Right ventricle myocardium superior (tissue), 1 donor: ENCODE measurements at places on chromosomes 1 and 21.

DNA sequence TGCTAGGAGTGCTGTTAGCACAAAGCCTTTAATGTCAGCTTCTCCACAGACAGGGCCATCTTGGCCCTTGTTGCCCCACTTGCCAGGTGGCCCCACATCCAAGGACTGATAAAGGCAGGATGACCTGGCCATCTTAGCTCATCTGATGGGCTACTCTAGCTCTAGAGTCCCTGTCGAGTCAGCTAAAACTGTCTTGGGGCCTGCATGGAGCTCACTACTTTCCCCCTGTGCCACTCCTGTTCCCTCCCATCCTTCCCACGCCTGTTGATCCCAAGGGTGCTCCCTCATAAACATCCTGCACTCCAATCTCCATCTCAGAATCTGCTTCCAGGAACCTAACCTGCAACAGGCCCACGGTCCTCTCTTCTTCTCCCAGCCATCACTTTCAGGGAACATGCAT is 652 bp upstream of the GPX7 start:
- DNase-seq = no peak

GRCh38 chr21:42786884-42787283 is 92.5 kb downstream of the WDR4 start:
- DNase-seq = no peak

DNA sequence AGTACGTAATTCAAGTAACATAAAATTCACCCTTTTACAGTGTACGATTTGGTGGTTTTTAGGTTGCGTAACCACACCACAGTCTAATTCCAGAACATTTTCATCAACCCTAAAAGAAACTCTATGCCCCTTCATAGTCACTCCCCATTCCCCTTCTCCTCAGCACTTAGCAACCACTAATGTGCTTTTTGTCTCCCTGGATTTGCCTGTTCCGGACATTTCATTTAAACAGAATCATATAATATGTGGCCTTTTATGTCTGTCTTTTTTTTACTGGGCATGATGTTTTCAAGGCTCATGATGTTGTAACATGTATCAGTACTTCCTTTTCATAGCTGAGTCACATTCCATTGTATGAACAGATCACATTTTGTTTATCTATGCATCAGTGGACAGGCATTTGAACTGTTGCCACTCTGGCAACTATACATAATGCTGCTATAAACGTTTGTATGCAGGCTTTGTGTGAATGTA is 20.8 kb downstream of the OBSCN start:
- DNase-seq = no peak

DNA sequence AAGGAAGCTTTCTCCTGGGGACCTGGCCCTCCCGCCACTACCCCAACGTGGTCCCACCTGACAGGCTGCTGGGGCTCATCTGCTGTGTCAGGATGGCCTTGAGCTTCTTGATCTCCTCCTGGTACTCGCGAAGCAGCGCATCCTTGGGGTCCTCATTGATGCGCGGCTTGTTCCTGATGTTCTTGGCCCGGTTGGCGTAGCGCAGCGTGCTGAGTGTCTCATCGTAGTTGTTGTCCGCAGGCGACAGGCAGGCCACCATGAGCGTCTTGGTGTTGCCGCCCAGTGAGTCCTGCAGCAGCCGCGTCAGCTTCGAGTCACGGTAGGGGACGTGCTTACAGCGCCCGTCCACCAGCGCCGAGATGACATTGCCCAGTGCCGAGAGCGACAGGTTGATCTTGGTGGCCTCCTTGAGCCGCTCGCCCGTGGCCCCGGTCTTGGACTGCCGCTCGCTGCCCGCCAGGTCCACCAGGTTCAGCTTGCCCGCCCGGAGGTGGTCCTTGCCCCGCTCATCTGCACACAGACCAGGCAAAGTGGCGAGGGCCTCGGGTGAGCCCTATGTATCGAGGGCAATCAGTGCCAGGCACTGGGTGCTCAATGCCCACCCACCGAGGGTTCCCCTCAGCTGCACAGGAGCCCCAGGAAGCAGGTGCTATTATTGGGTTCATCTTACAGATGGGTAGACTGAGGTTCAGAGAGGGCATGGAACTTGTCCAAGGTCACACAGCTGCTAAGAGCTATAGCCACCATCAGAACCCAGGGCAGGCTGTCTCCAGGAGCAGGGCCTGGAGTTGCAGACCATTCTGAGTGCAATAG is 13.2 kb downstream of the KIF17 start:
- no peak for DNase-seq
